ENCODE measurements at places on chromosomes 16 and 17.

- no peak for DNase-seq
These were observed 2.8 kb upstream of the PYCR1 start for GRCh38 chr17:81939881-81940385.

GRCh38 chr16:70805787-70806186 lies 4.8 kb upstream of the VAC14 start:
- DNase-seq, result no peak

- peak; percentile 51 for DNase-seq
These were observed at the start of gene GHDC for GRCh38 chr17:42193969-42194899. Gene GHDC, minus strand, starts transcription at chr17:42194494. Its CDS starts 913 bp downstream, at chr17:42193581.

GRCh38 chr16:85689285-85689949 lies 663 bp upstream of the GINS2 start:
- DNase-seq, result no peak

DNA sequence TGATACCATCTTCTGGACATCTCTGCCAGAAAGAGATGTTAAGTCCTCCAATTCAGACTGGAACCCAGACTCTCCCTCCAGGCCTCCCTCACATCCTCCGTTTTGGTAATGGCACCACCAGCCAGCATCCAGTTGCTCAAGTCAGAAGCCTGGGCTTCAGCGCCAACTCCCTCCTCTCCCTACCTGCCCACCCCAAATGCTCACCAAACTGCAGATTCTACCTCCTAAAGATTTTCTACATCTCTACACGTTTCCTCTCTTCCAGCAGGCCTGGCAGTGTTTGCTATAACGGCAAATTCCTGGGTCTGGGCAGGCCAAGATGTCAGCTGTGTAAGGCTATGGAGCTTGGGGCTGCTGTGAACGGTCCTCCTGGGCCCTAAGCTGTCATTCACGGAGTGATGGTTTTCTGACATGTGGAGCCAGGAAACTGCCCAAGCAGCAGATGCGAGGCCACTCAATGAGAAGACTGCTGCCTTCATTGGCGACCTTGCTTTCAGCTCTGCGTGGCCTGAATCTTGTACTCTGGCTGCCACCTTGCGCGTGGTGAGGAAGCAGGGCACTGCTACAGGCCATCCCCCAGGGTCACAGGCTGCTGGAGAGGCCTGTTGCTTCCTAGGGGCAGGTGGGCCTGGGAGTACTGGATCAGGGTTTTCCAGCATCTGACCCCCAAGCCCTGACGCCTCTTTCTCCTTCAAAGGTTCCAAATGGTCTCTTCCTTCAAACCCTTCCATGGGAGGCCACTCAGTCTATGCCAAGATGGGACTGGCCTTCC lies 37.7 kb downstream of the TBX4 start:
- no peak for DNase-seq

- DNase-seq, result no peak
These were observed 65.1 kb upstream of the MED9 start for GRCh38 chr17:17411692-17412091.

GRCh38 chr17:81138083-81138482 lies 27.2 kb upstream of the PVALEF start:
- no peak for DNase-seq

GRCh38 chr16:28010671-28011070 lies 52.8 kb downstream of the GSG1L start:
- DNase-seq, result no peak

DNA sequence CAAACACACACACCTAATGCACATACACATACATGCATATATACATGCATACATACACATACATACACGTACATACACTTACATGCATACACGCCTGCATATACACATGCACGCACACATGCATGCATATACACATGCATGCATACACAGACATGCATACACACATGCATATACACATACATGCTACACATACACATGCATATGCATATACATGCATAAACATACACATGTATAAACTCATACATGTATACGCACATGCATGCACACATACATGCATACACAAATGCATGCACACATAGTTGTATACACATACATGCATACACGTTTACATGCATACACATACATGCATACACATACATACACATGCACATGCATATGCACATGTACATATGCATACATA lies 23.6 kb upstream of the RMI2 start:
- DNase-seq, result no peak

GRCh38 chr16:85445064-85445778 lies 167.9 kb upstream of the GSE1 start:
- no peak for DNase-seq

GRCh38 chr17:70709596-70709995 lies 540.3 kb downstream of the KCNJ2 start:
- no peak for DNase-seq

- peak; percentile 59 for DNase-seq
These were observed 626 bp downstream of the TUBB3 start for GRCh38 chr16:89923640-89924296.

DNA sequence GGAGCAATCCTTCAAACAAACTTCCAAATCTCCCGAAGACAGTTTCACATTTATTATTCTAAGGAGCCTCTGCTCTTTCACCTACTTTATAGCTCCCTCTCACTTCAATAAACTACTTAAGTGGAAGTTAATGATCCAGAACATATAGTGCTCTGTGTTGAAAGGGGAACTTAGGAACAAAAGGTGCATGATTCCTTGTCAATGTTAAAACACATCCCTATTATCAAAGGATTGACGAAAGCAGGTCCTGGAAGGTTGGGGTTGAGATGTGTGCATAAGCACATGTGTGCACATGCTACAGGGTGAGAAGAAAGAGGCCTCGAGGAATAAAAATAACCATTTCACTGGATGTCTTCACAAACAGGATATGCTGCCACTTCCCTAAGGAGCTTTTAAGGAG lies 170.3 kb downstream of the SLC39A11 start:
- DNase-seq, result no peak

GRCh38 chr16:84818989-84819643 lies 669 bp upstream of the CRISPLD2 start:
- DNase-seq, result no peak

DNA sequence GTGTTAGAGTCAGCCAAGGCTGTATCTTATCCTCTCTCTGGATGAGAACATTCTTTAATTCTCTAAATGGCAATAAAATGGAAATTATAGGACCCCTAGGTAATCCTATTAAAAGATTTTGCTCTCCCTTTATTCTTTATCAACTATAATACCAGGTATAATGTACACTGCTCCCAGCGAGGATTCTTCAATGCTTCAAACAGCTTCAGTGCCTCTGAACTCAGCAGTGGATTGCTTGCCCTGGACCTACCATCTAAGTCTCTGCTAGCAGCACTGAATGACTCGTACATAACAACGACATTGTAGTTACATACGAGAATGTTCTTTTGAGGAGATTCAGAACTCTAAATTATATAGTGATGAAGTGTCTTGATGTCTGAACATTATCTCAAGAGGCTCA lies 3.7 kb upstream of the OR3A2 start:
- DNase-seq, result no peak

GRCh38 chr16:52034830-52035229 lies 512.1 kb downstream of the TOX3 start:
- no peak for DNase-seq

Measured in neuronal stem cell (in vitro differentiated cells).